Left hindlimb (tissue), 1 donor: ENCODE measurements at places on chromosomes 13 and 19.

- no peak for DNase-seq
Measured at GRCh38 chr19:58196901-58197616, 14.2 kb downstream of the ZNF274 start.

GRCh38 chr13:33394294-33394932 is 108.9 kb upstream of the STARD13 start:
- no peak for DNase-seq

DNA sequence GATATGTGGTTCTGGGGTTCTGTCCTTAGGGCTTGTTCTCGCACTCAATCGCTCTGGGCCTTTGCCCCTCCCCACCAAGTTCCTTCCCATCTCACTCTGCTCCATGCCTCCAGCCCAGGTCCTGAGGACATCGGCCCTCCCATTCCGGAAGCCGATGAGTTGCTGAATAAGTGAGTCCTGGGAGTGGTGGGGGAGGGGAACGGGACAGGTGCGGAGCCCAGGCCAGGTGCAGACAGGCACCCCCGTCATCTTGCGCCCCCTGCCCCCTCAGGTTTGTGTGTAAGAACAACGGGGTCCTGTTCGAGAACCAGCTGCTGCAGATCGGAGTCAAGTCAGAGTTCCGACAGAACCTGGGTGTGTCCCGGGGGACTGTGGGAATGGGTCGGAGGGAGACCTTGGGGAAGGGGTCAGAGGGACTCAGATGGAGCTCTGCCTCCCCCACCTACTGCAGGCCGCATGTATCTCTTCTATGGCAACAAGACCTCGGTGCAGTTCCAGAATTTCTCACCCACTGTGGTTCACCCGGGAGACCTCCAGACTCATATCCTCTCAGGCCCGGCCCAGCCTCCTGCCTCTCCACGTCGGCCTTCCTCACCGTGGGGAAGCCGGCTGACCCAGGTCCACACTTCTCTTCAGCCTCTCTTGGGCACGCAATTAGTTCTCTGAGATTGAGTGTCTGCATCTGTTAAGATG is 10.1 kb downstream of the FUZ start:
- no peak for DNase-seq

DNA sequence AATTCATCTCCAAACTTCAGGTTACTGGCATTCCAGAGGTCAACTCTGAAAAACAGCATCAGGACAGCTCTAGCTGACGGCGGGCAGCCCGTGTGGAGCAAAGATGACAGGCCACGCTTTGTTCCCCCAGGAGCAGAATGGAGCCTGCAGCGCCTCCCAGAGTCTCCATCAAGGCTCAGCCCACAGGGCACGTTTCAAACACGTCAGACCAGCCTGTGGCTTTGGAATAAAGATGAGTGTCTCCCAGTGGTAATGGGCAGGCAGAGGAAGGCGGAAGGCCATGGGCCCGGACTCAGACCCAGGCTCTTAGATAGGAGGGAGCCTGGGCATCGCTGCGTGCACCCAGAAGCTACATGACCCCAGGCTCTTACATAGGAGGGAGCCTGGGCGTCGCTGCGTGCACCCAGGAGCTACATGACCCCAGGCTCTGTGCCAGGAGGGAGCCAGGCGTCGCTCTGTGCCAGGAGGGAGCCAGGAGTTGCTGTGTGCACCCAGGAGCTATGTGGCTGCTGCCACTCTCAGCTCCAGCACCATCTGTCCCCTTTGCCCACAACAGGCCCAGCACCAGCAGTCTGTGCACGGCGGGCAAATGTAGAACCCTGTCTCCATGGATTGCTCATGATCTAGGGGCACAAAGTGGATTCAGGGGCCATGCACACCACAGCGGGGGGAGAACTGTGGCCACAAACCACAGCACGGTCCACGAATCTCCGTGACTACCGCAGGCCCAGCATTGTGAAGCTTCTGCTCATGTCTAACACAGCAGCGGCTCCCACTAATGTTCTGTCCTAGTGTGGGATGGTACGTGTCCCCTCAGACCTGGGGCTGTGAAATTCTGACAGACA is 47.8 kb upstream of the C13orf46 start:
- DNase-seq, result no peak

DNA sequence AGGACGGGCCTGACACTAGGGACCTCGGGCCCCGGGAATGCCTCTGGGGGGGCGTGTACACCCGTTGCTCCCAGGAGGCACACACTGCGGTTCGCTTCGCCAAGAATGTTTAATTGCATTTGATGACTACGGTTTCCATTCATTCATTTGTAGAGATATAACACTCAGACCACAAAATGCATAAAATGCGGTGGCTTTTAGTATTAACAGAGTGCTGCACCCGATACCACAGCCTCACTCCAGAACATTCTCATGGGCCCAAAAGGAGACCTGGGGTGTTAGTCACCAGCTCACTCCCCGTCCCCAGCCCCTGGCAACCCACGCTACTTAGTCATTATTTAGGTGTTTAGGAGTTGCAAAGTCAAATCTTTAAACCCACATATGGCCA is 21.8 kb downstream of the HCN2 start:
- no peak for DNase-seq

DNA sequence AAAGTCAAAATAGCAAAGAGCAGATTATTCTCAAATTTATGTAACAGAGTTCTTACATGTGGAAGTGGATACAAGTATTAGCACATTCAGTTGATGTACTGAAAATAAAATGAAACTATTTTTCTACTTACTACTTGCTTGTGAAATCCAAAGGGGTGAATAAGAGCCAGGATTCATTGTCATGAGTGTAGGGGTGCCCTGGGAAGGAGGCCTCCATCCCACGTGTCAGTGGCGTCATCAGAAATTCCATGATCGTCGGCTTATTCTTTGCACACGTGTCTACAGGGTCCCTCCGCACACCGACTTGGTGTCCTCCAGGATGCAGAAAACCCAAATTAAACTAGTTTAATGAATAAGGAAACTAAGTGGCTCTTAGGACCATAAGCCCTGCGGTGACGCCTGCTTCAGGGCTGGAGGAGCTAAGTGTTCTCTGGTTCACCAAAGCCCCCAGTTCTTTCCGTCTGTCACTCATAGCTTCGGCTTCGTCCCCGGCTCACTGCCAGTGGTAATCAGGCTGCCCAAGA is 55.5 kb downstream of the IRS2 start:
- no peak for DNase-seq

DNA sequence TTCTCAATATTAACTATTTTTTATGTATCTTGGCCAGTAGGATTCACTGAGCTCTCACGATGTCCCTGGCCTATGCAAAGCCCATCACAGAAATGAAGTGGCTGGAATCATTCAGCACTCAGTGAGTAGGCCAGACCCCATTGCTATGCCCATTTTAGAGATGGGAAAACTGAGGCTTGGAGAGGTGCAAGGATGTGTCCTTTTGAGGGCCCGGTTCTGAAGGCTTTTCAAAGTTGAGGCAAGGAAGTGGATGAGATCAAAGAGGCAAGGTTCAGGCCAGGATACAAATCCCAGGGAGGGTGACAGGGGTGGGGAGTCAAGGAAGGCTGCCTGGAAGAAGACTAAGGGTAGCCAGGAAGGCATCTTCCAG is 18.7 kb upstream of the ERCC1 start:
- no peak for DNase-seq

DNA sequence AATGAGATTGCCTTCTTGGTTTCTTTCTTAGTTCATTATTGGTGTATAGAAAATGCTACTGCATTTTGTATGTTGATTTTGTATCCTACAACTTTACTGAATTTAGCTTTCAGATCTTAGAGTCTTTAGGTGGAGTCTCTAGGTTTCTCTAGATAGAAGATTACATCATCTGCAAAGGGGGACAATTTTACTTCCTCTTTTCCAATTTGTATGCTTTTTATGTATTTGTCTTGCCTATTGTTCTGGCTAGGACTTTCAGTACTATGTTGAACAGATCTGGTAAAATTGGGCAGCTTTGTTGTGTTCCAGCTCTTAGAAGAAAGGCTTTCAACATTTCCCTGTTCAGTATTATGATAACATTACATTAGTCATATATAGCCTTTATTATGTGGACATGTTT is 101.0 kb upstream of the SPRY2 start:
- DNase-seq, result no peak

DNA sequence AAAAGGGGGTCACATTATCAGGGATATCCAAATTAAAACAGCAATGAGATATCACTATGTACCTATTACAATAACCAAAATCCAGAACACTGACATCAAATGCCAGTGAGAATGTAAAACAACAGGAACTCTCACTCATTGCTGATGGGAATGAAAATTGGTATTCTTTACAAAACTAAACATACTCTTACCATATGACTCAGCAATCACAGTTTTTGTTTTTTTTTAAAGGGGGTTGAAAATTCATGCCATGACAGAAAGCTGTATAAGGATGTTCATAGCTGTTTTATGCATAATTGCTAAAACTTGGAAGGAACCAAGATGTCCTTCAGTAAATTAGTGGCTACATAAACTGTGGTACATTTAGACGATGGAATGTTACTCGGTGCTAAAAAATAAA is 71.6 kb upstream of the SLITRK1 start:
- DNase-seq, result no peak

- DNase-seq, result no peak
Measured at GRCh38 chr13:91813253-91813652, 414.8 kb downstream of the GPC5 start.

GRCh38 chr19:30214651-30215051 is 157.5 kb upstream of the ZNF536 start:
- no peak for DNase-seq

GRCh38 chr13:87333599-87333998 is 337.6 kb upstream of the SLITRK5 start:
- no peak for DNase-seq

GRCh38 chr19:16714702-16715287 is 4.9 kb upstream of the NWD1 start:
- DNase-seq, result no peak

- no peak for DNase-seq
Measured at GRCh38 chr13:109989155-109989554, 202.8 kb upstream of the IRS2 start.

GRCh38 chr19:49362048-49362928 is at the start of gene TEAD2:
TSS of gene TEAD2 (minus strand) at chr19:49362416. CDS start at chr19:49360075, 2,341 bp downstream.
- DNase-seq, result peak; percentile 91

GRCh38 chr13:55783841-55784240 is 1356.9 kb upstream of the PRR20A start:
- no peak for DNase-seq

- peak; percentile 87 for DNase-seq
Measured at GRCh38 chr19:11096210-11096841, 7.1 kb downstream of the LDLR start.

- no peak for DNase-seq
Measured at GRCh38 chr19:55149078-55150003, at the start of gene TNNT1. TSS of gene TNNT1 (minus strand) at chr19:55149206. CDS start at chr19:55147157, 2,049 bp downstream.

DNA sequence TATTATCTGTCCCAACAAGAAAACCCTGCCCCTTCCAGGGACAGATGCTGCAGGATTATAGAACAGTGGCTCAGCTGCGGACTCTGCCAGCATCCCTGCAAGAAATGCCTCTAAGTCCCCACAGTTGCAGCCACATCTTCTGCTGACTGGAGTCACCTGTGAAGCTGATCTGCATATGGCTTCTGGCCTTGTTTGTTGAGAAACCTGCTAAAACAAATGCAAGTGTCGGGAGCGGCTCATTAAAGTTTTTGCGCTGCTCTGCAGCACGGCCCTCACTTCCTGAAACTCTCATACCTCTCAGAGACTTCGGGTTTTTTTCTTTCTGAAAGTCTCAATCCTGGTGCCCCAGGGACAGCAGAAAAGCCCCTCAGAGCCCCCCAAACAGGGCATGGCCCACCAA is 725.0 kb downstream of the UQCRFS1 start:
- DNase-seq, result no peak

DNA sequence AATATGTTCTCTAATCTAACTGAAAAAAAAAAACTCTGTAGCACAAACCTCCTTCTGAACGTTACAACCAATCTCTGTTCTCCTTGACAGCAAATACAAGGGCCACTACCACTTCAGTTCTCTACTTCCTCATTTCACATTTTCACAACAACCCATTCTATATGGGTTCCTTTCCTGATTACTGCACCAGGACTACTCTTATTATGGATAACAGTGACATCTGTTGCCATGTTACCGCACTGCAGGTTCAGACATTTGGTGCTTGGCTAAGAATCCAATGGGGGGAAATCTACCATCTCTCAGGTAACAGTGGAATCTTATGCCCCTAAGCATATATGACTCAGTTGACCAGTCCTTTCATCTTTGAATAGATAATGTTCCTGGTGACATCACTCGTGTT is 11.6 kb upstream of the FPR3 start:
- no peak for DNase-seq

DNA sequence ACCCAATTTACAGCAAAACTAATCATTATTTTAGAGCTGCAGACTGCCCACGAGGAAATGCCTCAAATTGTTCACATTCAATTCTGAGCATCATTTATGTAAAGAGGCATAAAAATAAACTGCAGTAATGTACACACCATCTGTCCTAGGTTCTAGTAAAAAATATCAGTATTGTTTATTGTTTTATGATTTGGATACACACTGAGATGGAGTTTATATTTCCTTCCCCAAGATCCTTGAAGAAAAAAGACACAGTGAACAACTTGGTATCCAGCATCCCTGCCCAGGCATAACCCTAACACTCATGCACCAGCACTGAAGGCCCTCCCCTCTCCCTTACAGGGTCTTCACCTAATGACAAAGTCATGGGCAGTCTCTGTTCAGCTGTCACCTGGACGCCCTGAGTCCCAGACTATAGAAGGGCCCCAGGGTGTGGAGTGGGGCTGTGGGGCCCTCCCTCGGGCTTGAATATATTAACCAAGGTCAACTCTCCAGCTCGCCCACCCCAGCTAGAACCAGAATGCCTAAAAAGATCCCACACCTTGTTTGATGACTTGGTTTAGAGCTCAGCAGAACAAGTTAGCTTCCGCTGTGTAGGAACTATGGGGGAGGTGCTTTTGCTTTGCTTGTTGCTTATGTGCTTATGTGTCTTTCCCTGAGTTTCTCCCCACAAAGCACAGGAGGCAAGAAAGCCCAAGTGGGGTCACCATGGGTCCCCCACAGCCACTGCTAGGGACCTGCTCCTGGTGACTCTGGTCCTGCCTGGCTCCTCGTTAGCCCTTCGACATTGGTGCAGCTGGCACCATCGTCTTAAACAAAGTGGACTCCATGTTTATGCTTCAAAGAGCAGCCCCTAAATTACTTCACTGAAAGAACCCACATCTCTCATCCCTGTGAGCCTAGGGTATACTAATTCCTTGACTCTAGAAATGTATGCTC is 111.1 kb downstream of the COL4A1 start:
- DNase-seq, result no peak

DNA sequence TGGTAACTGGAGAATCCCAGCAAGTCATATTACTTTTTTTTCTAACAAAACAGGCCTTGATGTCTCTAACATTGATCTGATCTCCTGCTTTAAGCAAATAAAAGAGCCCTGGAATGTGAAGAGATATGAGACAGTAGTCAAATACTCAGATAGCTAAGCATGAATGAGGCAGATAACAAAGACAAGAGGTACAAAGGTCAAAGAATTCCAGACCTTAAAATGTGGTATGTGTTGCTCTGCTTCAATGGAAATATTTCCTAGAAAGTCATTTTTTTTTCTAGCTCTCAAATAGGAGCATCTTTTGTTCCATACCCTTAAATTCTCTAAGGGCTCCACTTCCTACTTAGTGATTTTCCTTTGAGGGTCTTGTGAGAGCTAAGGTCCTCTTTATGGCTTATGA is 54.6 kb downstream of the ZNF254 start:
- no peak for DNase-seq
